ENCODE measurements at places on chromosomes 6 and 20.

DNA sequence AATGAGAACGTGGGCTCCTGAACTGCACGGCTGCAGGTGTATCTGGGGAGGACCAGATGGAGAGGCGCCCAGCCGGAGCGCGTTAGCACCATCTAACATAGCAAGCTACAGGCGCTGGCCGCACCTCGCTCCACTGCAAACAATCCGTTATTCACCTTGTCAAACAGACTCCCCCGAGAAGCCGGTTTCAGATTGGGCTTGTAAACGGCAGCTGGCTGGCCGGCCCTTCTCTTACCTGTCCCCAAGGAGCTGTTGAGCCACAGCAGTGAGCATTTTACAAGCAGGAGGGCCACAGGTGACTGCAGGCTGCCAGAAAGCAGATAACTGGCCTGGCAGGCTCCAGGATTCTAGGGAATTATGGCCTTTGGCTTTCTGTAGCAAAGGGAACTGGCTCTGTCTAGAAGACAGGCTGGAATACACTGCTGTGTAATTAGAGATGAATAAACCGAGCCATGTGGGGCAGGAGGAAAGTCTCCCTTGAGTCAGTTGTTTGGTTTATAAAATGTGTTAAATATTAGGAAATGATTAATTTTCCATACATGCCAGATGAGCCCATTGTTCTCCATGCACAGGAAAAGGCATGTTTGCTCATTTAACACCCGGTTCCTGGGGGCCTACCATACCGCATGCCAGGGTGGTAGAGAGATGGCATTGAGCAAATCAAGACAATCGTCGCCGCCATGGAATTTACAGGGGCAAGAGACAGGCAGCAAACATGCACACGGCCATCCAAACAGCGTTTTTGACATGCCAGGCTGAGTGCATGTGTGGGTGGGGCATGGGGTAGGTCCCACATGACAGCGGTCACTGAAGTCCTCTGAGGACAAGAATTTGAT lies 159.3 kb downstream of the NFATC2 start:
- DNase-seq: peak; percentile 96

DNA sequence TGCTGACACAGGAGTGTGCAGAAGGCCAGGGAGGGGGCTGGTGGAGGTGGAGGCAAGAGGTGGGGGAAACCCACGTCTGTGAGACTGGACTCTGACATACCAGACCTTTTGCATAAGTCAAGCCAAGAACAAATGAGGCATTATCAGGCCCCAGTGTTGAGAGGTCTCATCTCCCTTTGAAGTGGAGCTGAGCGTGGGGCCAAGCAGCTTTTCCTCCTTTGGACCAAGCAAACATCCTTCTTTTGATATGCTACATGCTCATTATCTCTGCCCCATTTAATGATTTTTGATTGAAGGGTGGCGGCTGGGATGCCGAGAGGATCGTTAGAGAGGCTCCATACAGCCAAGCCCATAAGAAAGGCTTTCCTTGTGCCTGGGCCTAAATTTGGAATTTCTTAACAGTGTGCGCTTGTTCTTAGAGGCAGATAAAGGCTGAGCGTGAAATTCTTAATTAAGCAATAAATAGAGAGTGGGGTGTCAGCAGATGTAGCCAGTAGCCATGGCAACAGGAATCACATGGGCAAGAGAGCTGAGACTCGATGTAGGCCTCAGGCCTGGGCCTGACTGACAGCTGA lies 244.5 kb downstream of the PKHD1 start:
- peak; percentile 21 for DNase-seq

DNA sequence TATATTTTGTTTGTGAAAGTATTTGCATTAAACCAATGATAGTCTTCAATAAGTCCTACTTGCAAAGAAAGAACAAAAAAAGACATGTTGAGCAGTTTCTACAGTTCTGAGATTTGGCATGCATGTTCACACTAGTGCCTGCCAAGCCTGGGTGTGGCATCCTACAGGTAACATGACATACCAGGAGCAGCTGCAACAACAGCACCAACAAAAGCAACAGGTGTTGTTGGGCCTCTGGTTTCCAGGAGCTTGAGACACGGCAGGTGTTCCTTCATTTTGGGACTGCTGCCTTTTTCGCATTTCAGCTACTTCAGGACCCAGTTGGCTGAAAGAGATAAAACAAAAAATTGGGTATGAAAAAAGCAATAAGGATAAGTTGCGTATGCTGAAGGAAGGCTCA lies 41.2 kb upstream of the MTRF1L start:
- no peak for DNase-seq

DNA sequence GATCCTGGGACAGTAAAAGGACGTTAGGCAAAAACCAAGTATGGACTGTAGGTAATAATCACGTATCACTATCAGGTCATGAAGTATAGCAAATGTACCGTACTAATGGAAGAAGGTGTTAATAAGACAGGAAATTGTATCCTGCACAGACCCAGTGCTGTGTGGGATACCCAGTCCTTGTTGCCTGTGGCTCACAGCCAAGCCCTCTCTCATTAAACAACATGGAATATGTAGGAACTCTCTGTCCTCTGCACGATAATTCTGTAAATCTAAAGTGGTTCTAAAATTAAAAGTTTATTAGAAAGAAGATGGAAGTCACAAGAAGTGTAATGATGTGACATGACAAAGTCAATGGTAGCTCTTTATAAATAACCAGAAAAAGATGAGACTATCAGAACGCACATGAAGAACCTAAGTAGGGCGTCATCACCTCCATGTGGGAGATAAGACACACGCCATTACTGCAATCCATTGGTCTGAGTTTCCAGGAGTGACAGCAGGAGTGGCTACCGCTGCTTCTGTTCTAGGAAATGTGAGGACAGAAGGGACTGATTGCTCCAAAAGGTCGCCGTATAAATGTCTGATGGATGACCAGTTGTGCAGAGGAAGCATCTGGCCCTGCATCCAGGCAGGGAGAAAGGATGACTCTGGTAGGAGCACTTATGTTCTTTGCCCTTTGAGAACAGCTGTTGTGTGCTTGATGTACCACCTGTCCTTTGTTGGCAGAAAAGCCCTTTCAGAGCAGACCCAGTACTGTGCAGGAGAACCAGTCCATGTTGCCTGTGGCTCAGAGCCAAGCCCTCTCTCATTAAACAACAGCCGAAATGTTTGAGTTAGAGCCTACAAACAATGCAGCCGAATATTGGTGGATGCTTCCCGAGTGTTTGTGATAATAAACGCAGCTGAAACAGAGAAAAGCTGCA lies 125.6 kb downstream of the FIG4 start:
- DNase-seq: no peak

DNA sequence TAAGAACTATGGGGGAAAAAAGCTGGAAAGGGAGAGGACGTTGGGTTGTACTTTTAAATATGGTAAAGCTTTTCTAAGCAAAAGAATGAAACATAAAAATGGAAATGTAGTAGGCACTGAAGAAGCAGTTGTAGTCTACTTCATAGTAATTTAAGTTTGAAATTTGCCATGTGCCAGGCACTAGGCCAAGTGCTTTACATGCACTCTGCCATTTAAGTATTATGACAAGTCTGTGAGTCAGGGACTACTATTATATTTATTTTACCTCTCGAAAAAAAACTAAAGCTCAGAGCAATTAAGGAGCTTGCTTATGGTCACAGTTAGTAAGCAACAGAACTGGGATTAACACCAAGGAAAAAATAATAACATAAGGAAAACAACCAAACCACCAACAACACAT lies 257.8 kb downstream of the GMDS start:
- DNase-seq: no peak

DNA sequence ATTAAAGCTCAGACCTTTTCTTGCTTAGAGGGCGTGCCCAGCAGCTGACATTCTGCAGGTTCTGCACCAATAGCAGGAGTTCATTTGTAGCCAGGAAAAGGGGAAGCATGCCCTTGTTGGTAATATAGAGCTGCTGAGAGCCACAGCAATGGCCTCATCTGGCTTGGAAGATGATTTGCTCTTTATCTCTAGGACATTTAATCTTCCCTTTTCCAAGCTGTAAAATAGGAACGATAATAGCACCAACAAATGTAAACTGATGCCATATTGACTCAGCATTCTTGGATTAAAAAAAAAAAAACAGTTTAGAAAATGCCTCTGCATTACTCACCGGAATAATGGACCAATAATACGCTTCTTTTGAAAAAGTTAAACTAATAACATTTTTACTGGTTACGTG lies 93.4 kb upstream of the SLC2A12 start:
- DNase-seq: no peak
